ENCODE measurements at places on chromosomes 4 and X.

DNA sequence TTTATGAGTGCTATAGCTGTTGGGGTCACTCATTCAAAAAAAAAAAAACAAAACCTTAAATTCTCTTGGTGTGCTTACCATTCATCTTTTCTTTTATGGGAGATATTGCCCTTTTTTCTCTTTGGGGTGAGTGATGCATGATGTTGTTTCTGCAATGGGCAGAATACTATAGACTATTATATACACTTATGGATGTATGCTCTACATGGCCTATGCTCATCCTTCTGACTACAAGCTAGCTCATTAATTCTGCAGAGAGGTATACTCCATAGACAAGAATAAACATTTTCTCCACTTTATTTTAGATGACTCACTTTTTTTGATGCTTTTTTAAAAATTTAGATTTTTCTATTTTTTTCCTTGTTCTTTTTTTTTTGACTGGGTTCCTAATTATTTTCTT is 160.3 kb upstream of the ANK2 start:
- no peak for DNase-seq

DNA sequence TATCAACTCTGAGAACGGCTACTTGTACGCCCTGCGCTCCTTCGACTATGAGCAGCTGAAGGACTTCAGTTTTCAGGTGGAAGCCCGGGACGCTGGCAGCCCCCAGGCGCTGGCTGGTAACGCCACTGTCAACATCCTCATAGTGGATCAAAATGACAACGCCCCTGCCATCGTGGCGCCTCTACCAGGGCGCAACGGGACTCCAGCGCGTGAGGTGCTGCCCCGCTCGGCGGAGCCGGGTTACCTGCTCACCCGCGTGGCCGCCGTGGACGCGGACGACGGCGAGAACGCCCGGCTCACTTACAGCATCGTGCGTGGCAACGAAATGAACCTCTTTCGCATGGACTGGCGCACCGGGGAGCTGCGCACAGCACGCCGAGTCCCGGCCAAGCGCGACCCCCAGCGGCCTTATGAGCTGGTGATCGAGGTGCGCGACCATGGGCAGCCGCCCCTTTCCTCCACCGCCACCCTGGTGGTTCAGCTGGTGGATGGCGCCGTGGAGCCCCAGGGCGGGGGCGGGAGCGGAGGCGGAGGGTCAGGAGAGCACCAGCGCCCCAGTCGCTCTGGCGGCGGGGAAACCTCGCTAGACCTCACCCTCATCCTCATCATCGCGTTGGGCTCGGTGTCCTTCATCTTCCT is 2.7 kb downstream of the PCDH10 start:
- peak; percentile 40 for DNase-seq

- no peak for DNase-seq
These were observed 239.2 kb upstream of the GNPDA2 start for GRCh38 chr4:44965435-44966095.

DNA sequence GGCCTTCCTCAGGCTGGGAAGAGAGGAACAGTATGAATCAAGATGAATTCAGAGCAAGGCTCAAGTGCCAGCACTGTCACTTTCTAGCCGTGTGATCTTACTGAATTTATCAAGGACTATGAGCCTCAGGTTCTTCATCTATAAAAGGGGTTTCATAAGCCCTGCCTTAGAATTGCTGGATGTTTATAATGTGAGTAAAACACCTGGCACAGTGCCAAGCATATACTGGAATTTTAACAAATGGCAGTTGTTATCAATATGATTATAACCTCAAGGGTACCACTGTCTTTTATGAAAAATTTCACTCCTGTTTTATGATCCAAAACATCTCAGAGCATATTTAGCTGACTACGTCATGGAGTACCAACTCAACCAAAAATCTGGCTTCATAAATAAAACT is 4.0 kb downstream of the MAGEC2 start:
- DNase-seq = no peak

DNA sequence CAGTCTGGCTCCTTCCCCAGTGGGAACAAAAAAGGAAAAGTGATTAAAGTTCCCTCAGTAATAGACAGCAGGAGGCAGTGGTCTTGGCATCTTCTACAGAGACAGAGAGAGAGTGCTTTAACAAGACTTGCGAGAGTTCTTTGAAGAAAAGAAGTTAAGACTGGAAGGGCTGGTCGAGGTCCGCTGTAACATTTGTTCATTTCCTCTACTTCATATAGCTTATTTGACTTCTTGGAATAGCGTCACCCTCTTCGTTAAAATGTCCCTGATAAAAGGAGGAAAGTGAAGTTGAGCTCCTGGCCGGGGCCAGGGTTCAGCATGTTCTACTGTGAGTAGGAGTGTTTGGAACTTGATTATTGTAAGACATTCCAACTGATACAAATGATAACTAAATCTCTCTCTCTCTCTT is 179.8 kb downstream of the SLIT2 start:
- no peak for DNase-seq

DNA sequence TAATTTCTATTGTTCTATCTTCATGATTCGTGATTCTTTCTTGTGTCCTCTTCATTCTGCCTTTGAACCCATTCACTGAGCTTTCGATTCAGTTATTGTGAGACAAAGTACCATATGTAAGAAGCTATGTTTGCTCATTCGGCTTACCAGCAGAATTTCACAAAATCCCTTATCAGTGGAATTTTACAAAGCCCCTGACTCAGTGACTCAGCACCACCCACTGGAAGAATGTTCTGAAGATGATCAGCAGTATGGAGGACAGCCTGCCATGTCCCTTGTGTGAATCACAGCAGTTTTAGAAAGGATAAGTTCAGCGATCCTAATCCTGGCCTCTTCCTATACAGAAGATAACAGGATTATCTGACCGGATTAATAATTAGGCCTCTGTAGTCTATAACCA is 5.8 kb upstream of the UXT start:
- no peak for DNase-seq

Data from right hindlimb (tissue), 1 donor.